ENCODE measurements at places on chromosomes 5 and 9. TPM values are rescaled to one million over a fixed set of nuclear protein-coding genes. Genes with fewer than 3 reads are reported as not detected.

The IL33 gene
- 6.9 TPM for total RNA-seq

The ENTREP1 gene
- total RNA-seq: 10.3 TPM

The IER5L gene
- total RNA-seq: 31.0 TPM

The SPINK1 gene
- total RNA-seq: not detected

The LCP2 gene
- total RNA-seq: 19.1 TPM

The C9orf72 gene
- total RNA-seq: 41.8 TPM

The FYB1 gene
- total RNA-seq: 2.9 TPM

The OCLN gene
- 4.1 TPM for total RNA-seq

The CNTNAP3B gene
- total RNA-seq: 28.6 TPM

DNA sequence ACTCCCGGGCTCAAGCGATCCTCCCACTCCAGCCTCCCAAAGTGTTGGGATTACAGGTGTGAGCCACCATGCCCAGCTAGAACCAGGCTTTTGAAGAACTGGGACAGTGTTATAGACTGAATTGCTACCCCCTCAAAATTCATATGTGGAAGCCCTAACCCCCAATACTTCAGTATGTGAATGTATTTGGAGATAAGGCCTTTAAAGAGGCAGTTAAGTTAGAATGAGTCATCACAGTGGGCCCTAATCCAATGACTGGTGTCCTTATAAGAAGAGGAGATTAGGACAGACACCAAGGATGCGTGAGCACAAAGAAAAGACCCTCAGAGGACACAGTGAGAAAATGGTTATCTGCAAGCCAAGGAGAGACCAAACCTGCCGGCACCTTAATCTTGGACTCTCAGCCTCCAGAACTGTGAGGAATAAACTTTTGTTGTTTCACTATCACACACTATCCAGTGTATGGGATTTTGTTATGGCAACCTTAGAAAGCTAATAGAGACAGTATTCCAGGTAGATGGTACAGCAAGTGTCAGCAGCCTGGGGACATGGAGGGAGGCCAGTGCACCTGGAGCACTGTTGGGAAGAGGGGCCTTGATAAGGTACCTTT, 31.4 kb upstream of the ERGIC1 start:
- H3K4me1 ChIP-seq: no peaks in the 10 kb centered on the region
- no peaks in the 10 kb centered on the region for H3K36me3 ChIP-seq
- no peaks in the 10 kb centered on the region for H3K27me3 ChIP-seq
- DNase-seq: no peak
- peak overlapping the region; percentile 97 for H3K27ac ChIP-seq

GRCh38 chr5:36367524-36367923, 65.8 kb upstream of the RANBP3L start:
- H3K27ac ChIP-seq: no peak overlapping the region
- H3K27me3 ChIP-seq: no peaks in the 10 kb centered on the region
- H3K4me1 ChIP-seq: no peaks in the 10 kb centered on the region

GRCh38 chr5:146466521-146467349, 19.6 kb downstream of the TCERG1 start:
- no peak overlapping the region for H3K27ac ChIP-seq
- no peaks in the 10 kb centered on the region for H3K36me3 ChIP-seq
- H3K27me3 ChIP-seq: no peaks in the 10 kb centered on the region
- H3K4me3 ChIP-seq: no peak overlapping the region
- no peaks in the 10 kb centered on the region for H3K4me1 ChIP-seq

DNA sequence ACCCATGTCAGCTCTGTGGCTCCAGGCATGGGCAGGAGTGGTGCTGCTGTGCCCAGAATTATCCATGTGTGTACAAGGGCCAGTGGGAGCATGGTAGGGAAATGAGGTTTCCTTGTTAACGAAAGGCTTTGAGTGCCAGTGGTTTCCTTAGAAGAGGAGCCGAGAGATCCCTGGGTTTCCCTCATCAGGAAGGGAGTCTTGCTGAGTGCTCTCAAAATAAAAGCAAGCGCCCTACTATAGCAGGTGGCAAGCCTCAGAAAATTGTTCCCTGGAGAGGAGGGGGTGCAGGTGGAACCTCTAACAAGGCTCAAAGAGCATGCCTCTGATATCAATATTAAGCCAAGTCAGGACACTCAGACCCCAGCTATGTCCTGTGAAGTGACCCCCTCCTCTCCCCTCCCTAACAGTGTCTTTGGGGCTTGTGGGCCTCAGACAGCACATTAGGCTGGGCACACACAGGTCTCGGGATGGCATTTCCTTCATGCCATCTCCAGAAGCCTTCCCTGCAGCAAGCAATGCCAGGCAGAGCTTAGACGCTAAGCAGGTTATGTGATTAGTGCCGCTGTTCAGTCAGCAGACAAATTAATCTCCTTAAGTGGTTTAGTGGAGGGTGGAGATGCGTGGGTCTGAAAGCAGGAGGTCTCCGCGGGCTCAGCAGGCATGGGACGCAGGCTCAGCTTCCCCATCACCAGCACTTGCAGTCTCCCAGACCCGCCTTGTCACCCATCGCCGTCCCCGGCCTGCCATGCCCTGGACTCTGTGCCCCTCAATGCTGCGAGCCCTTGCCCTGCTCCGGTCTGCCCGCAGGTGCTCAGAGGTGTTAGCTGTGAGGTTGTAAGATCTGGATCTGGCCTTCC, 60.0 kb upstream of the RARS1 start:
- H3K4me1 ChIP-seq: no peaks in the 10 kb centered on the region
- H3K4me3 ChIP-seq: no peak overlapping the region
- H3K27me3 ChIP-seq: no peaks in the 10 kb centered on the region
- no peaks in the 10 kb centered on the region for H3K36me3 ChIP-seq
- H3K27ac ChIP-seq: no peak overlapping the region

- no peaks in the 10 kb centered on the region for H3K4me1 ChIP-seq
- H3K27me3 ChIP-seq: no peaks in the 10 kb centered on the region
- H3K4me3 ChIP-seq: no peak overlapping the region
- no peak overlapping the region for H3K27ac ChIP-seq
- no peak for DNase-seq
Measured at GRCh38 chr9:137398561-137399468, 24.1 kb downstream of the EXD3 start.

DNA sequence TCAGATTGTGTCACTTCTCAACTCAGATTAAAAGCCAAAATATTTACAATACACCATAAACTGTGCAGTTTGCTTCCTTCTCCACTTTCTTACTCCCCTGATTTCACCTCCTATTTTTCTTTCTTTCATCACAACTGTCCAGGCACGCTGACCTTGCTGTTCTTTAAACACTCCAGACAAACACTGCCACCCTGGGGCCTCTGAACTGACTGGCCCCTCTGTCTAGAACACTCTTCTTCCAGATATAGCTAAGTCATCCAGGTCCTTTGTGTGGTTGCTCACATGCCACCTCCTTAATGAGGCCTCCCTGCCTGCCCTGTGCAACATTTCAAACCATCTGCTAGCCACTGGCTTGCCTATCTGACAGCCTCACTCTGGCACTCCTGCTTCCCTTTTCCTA, 46.6 kb downstream of the ATG10 start:
- no peak overlapping the region for H3K4me3 ChIP-seq
- no peaks in the 10 kb centered on the region for H3K27me3 ChIP-seq
- H3K27ac ChIP-seq: no peak overlapping the region
- H3K4me1 ChIP-seq: no peaks in the 10 kb centered on the region
- H3K36me3 ChIP-seq: no peaks in the 10 kb centered on the region

GRCh38 chr5:82097-82496, 9.9 kb upstream of the PLEKHG4B start:
- no peaks in the 10 kb centered on the region for H3K4me1 ChIP-seq
- no peaks in the 10 kb centered on the region for H3K27me3 ChIP-seq
- H3K4me3 ChIP-seq: no peak overlapping the region
- DNase-seq: no peak
- no peaks in the 10 kb centered on the region for H3K36me3 ChIP-seq
- no peak overlapping the region for H3K27ac ChIP-seq

GRCh38 chr5:57939335-57939734, 456.7 kb upstream of the ACTBL2 start:
- no peak overlapping the region for H3K27ac ChIP-seq
- no peaks in the 10 kb centered on the region for H3K36me3 ChIP-seq
- H3K4me3 ChIP-seq: no peak overlapping the region

- H3K36me3 ChIP-seq: no peaks in the 10 kb centered on the region
- peak; percentile 91 for DNase-seq
- H3K27me3 ChIP-seq: no peaks in the 10 kb centered on the region
- peaks cover 11% of the 10 kb centered on the region for H3K4me1 ChIP-seq
- H3K27ac ChIP-seq: peak overlapping the region; percentile 96
Measured at GRCh38 chr9:16721972-16722371, 148.5 kb downstream of the BNC2 start.

DNA sequence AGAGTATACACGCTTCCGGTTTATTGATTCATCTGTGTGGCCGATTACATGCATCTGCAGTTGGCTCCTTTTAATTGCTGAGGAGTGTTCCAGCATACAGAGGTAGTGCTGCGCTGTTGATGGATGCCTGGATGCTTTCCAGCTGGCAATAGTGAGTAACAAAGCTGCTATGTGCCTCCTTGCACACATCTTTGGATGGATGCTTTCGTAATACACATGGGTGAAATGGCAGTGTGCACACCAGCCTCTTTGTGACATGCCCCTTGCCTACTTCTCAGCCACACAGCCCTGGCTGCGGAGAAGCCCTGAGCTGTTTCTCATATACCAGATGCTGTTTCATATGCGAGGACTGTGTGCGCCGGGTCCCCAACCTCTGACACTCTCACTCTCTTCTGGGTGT, 151.0 kb downstream of the GADD45G start:
- no peaks in the 10 kb centered on the region for H3K27me3 ChIP-seq
- H3K4me1 ChIP-seq: no peaks in the 10 kb centered on the region
- H3K36me3 ChIP-seq: no peaks in the 10 kb centered on the region

- no peak for DNase-seq
- H3K36me3 ChIP-seq: no peaks in the 10 kb centered on the region
- no peaks in the 10 kb centered on the region for H3K4me1 ChIP-seq
- no peak overlapping the region for H3K4me3 ChIP-seq
- H3K27me3 ChIP-seq: no peaks in the 10 kb centered on the region
- no peak overlapping the region for H3K27ac ChIP-seq
Measured at GRCh38 chr9:4959031-4959430, 26.0 kb upstream of the JAK2 start.

DNA sequence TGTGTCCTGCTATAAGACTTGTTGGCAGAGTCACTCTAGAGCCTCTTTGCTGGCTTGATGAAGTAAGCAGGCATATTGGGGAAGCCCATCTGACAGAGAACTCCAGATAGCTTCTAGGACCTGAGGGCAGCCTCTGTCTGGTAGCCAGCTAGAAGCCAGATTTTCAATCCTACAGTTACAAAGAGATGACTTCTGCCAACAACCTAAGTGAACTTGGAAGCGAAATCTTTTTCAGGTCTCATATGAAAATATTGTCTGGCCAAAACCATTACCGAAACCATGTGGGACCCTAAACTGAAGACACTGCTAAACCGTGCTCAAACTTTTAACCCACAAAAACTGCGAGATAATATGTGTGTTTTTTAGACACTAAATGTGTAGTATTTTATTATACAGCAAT, 140.9 kb downstream of the MRPS30 start:
- no peak overlapping the region for H3K27ac ChIP-seq
- H3K27me3 ChIP-seq: no peaks in the 10 kb centered on the region
- H3K4me3 ChIP-seq: no peak overlapping the region
- no peak for DNase-seq
- H3K36me3 ChIP-seq: no peaks in the 10 kb centered on the region

GRCh38 chr9:137462986-137463930, 4.1 kb upstream of the NSMF start:
- no peaks in the 10 kb centered on the region for H3K36me3 ChIP-seq
- DNase-seq: no peak
- H3K4me1 ChIP-seq: peaks cover 13% of the 10 kb centered on the region
- H3K4me3 ChIP-seq: no peak overlapping the region

GRCh38 chr9:31253800-31254762, 1130.4 kb upstream of the ACO1 start:
- no peak overlapping the region for H3K27ac ChIP-seq
- H3K4me3 ChIP-seq: no peak overlapping the region
- H3K27me3 ChIP-seq: no peaks in the 10 kb centered on the region
- DNase-seq: no peak

GRCh38 chr9:15856591-15856990, 303.7 kb downstream of the CCDC171 start:
- DNase-seq: no peak
- no peaks in the 10 kb centered on the region for H3K36me3 ChIP-seq
- H3K27me3 ChIP-seq: no peaks in the 10 kb centered on the region
- H3K27ac ChIP-seq: peak overlapping the region; percentile 88

GRCh38 chr5:33476992-33477391, 36.2 kb downstream of the TARS1 start:
- H3K27me3 ChIP-seq: no peaks in the 10 kb centered on the region
- no peaks in the 10 kb centered on the region for H3K4me1 ChIP-seq
- H3K36me3 ChIP-seq: no peaks in the 10 kb centered on the region

DNA sequence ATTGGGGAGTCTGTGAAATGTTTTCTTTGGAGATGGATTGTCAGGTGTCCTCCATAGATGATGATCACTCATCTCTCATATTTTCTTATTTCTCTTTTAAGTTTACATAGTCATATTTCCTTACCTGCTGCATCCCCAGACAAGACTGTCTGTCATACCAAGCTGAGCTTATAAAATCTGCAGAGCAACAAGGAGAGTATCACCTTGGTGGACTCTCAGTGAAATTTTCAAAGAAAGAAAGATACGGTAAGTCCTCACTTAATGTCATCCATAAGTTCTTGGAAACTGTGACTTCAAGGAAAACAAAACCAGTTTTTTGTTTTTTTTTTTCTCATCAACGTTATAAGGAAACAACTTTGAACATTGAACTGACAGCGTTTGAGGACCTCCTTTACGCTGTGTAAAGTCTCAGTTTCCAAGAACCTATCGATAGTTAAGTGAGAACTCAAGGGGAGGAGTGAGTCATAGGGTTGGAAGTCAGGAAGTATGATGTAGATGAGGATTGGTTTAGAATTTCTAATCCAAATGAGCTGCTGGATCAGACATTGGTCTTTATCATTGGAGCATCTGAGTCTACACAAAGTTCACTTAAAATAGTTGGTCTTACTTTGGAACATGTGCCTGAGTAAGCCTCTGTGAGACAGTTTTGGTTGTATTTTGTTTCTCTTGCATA, 45.5 kb downstream of the SPIN1 start:
- no peak for DNase-seq
- H3K27me3 ChIP-seq: no peaks in the 10 kb centered on the region
- no peak overlapping the region for H3K4me3 ChIP-seq
- H3K27ac ChIP-seq: no peak overlapping the region

DNA sequence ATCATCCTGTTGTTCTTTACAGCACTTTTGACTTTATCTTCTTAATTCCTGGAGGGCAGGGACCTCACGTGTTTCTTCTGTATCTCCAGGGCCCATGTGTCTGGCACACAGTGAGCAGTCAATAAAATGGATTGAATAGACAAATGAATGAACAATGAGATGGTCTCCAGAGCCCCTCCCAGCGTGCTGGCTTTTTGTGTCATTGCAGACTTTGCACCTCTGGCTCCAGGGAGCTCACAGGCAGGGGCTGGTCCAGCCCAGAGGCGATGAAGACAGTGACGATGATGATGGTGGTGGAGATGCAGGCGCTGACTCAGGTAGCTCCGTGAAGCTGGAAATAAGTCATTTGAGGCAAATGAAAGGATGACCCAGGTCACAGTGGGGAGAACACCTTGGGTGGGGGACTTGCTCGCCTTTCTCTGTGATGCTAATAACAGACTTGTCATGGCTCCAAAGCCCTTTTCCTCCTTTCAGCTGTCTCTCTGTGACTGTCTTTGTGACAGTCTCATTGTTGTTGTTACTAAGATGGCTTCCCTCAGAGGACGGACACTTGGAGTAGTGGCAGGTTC, 30.4 kb upstream of the FABP6 start:
- H3K27me3 ChIP-seq: no peaks in the 10 kb centered on the region
- no peak overlapping the region for H3K4me3 ChIP-seq
- H3K36me3 ChIP-seq: no peaks in the 10 kb centered on the region
- H3K27ac ChIP-seq: no peak overlapping the region
- no peak for DNase-seq
- H3K4me1 ChIP-seq: no peaks in the 10 kb centered on the region

GRCh38 chr5:109487753-109488420, 78.1 kb upstream of the PJA2 start:
- no peaks in the 10 kb centered on the region for H3K4me1 ChIP-seq
- DNase-seq: no peak
